ENCODE measurements at places on chromosomes 2 and 18. TPM values are rescaled to one million over a fixed set of nuclear protein-coding genes. Genes with fewer than 3 reads are reported as not detected.

- no peak for DNase-seq
Measured at GRCh38 chr2:186995092-186995491, 146.1 kb upstream of the ZSWIM2 start.

Gene SLC5A7
- not detected for total RNA-seq

DNA sequence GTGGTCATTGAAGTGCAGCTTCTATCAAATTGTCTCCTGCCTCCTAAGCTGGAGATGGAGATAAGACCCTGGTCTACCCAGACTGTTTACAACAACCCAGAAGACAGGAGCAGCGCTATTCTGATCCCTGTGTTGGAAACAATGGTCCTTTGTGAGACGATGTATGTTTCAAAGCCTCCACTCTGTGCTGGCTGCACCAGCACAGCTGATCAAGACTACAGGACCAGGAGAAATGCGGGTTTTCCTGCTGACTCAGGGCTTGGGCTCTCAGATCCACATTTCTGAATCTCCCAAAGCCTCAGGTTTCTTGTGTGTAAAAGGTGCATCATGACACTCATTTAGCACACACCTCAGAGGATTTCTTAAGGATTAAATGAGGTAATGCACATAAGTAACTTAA is 92.0 kb downstream of the POU3F3 start:
- no peak for DNase-seq

- peak; percentile 52 for DNase-seq
Measured at GRCh38 chr2:54122939-54123338, 7.5 kb downstream of the ACYP2 start.

DNA sequence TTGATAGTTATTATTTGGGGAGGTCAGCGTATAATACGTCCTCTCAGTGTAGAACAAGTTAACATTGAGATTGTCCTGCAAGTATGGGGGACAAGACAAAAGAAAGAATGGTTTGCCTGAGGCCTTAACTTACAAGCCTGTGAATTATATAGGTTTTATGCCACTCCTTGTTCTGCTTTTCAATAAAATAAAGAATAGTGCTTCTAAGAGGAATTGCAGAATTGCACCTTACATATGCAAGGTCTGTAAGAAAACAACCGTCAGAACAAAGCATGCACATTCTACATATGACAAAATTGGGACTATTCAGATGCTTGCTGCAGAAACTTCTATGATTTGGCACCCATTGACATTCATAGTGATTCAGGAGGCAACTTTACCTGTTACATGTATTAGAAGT is 785.0 kb downstream of the NR4A2 start:
- no peak for DNase-seq

- DNase-seq, result no peak
Measured at GRCh38 chr18:78757014-78757413, 222.6 kb upstream of the SALL3 start.

Gene NAT8
- not detected for total RNA-seq

- no peak for DNase-seq
Measured at GRCh38 chr2:3670941-3671340, 12.9 kb downstream of the ALLC start.

Gene FAM161A
- total RNA-seq, result 14.9 TPM

GRCh38 chr2:126995621-126996377 is 97.1 kb downstream of the TEX51 start:
- no peak for DNase-seq

- no peak for DNase-seq
Measured at GRCh38 chr2:15753811-15754702, 162.4 kb downstream of the DDX1 start.

DNA sequence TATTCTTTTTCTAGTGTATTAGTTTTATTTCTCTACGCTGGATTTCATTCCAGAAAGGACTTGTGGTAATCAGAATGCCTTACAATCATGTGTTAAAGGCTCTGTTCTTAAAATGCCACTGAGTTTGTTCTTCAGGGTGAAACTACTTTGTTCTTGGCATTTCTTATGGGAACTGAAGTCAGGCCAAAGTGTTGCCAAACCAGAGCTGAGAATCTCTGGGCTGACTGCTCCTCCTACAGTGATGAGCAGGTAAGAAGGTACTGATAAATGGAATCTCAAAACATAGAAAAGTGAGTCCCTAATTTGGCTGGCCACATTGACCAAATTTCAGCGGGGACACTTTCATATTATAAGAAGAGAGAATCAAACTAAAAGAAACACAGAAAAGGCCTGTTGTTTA is 55.1 kb upstream of the ZNF397 start:
- no peak for DNase-seq

GRCh38 chr2:194870974-194871535 is 786.0 kb upstream of the SLC39A10 start:
- no peak for DNase-seq

- DNase-seq, result no peak
Measured at GRCh38 chr2:46803911-46804670, 111.5 kb downstream of the MCFD2 start.

- no peak for DNase-seq
Measured at GRCh38 chr2:172561270-172561669, 5.4 kb downstream of the PDK1 start.

- no peak for DNase-seq
Measured at GRCh38 chr18:3760741-3761140, 310.8 kb downstream of the TGIF1 start.

Gene ERFE
- total RNA-seq, result 8.6 TPM

- DNase-seq, result no peak
Measured at GRCh38 chr2:37973615-37974353, 48.7 kb downstream of the RMDN2 start.

GRCh38 chr2:33136056-33136455 is 189.3 kb downstream of the LTBP1 start:
- no peak for DNase-seq

DNA sequence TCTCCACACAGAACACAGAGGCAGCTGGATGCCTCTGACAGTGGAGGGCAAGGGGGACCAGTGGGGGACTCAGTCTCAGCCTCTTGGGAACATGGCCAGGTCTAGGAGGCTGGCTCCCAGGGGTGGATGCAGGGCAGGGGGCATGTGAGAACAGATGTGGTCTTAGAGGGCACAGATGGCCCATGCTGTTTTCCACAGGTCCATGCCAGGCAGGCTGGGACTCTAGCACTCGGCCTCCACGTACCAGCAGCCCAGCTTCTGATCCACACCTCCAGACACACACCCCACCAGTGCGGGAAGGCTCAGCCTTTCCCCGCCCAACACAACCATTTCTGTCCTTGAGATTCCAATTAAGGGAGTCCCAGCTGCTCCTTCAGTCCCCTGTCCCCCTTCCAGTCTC is 42.4 kb downstream of the TNS1 start:
- DNase-seq, result no peak

Gene ELOA2
- total RNA-seq, result not detected

DNA sequence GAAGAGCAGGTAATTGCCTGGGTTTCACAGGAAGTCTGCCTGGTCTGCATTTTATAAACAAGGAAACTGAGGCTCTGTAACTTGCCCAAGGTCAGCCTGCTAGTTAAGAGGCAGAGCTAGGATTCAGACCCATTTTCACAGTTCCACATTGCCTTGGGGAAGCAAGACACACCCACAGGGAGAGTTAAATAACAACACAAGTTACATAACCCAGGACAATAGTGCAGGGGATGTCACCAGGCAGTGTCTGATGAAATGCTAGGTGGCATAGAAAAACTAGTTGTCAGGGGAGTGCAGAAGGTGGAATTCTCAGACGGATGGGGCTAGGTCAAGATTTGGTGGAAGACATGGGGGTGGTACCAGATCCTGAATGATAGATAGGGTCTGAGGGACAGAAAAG is 69.7 kb downstream of the PRKCE start:
- no peak for DNase-seq

DNA sequence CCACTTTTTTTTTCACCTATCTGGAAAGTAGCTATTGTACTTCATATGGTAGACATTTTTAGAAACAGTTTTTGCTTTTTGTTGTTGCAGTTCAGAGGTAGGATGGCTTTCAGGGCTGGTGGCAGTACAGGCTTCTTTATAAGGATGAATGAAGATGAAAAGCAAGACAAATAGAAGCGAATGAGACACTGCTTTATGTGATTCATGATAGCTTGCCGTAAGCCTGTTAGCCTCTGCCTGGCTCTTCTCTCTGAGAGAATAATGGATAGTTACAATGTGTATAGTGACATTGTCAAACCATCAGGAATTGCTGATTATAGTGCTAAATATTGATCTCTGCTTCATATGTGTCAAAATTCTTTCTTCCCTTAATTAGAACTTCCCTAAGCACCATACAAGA is 173.7 kb downstream of the NR4A2 start:
- no peak for DNase-seq

GRCh38 chr18:3368193-3368592 is 81.8 kb upstream of the TGIF1 start:
- no peak for DNase-seq

DNA sequence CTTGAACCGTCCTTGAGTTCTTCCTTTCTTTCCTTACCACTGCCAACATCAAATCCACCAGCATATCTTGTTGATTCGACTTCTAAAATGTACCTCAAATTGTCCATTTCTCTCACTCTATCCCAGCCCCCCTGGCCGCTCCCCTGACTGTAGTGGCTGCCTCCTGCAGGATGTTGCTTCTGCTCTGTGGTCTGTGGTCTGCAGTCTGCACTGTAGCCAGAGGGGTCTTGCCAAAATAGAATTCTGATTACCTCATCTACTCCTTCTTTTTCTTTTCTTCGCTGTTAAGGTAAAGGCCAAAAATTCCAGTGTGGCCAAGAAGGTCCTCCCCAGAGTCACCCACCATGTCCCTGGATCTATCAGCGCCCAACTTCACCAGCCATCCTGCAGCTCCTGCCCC is 79.5 kb upstream of the ALPP start:
- DNase-seq, result no peak

- no peak for DNase-seq
Measured at GRCh38 chr2:219624565-219624964, 2.9 kb upstream of the SLC4A3 start.

Gene CDH7
- 2.3 TPM for total RNA-seq
